ENCODE measurements at places on chromosomes 3 and 15.

DNA sequence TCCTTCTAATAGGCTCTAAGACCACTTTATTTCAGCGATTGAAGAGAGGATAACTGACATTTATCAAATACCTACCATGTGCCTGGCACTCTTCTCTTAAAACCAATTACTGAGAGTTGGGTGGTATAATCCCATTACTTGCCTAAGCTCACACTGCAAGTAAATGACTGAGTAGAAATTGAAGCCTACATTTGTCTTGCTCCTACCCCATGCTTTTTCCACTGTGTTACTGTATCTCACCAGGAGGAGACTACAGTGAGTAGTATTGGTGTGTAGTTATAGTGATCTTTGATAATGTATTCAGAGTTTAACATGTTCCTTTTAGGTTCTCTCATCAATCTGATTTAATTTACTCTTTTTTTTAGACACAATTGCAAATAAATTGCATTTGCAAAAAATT, 20.7 kb downstream of the EIF2A start:
- no peak for DNase-seq

- DNase-seq = no peak
These were observed 35.2 kb downstream of the MGLL start for GRCh38 chr3:127787071-127787490.

GRCh38 chr3:73433079-73433478, 191.7 kb downstream of the PDZRN3 start:
- DNase-seq = no peak

DNA sequence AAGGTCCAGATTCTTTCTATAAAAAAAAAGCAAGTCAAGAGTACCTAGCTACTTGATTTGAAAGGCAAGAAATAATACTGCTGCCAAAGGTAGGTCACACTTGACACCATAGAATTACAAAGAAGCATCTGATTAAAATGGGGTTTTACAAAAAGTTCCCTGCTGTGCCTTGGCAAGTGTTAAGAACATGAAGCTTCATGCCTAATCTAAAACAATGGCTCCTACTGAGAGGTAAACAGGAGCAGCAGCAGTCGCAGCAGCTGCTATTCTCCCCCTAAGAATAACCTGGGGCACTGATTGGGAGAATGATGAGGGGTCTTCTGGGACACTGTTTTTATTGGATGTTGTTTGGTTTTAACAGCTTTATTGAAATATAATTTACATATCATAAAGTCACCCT, 14.1 kb downstream of the UBP1 start:
- no peak for DNase-seq

- no peak for DNase-seq
These were observed 34.1 kb downstream of the RAB8B start for GRCh38 chr15:63223463-63223862.

All from Jurkat, Clone E6-1 (cell line).